Fibroblast of skin of left biceps (primary cell): ENCODE measurements at places on chromosomes 2 and 18.

- DNase-seq = no peak
Observed at GRCh38 chr2:154704991-154705390, 6.5 kb downstream of the KCNJ3 start.

DNA sequence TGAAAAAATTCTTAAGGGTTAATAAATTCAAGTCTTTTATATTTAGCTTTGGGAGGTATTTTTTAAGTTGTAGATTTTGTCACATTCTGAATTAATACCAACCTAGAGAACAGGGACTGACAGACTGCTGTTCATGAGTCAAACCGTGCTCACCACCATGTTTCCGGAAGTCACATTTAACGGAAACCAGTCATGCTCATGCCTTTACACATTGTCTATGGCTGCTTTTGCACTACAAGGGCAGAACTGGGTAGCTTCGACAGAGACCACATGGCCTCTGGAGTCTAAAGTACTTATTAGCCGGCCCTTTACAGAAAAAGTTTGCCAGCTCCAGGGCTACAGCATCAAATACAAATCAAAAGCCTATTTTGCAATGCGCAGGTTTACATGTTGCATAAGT is 33.3 kb downstream of the LONRF2 start:
- DNase-seq = no peak

DNA sequence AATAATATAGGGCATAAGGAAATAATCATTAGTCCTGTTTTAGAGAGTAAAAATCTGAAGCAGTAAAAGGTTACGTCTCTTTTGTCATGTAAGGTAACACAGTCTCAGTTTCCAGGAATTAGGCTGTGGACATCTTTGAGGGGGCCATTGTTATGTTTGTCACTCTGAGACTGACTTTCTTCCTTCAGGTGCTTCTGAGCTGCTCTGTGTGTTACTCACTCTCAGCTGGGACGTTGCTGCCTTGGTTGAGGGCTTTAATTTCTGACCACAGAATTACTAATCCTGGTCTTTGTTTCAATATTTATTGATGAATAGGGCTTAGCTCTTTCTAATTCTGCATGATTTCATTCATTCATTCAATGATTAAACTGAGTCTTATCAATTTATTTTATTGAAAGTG is 55.9 kb upstream of the SLC38A11 start:
- DNase-seq = no peak

DNA sequence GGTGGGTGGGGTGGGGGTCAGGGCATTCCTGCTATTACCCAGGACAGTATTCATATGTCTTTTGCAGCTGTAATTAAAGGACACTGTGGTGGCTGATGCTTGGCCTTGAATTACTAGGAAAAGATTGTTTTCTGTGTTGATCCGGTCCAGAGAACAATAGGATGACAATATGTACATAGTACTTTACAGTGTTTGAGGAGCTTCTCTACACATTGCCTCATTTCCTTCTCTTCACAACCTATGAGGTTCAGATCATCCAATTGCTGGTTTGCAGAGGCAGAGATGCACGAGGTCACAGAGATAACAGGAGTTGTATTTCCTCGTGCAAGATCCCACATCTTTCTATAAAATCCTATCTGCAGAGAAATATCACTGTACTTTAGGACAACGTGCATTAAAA is 119.5 kb downstream of the LIPG start:
- no peak for DNase-seq

GRCh38 chr2:200086911-200087310 is 131.5 kb downstream of the MAIP1 start:
- no peak for DNase-seq

GRCh38 chr18:75249672-75250470 is 39.3 kb downstream of the TSHZ1 start:
- no peak for DNase-seq
